ENCODE measurements at places on chromosomes 1 and 21. TPM values are rescaled to one million over a fixed set of nuclear protein-coding genes. Genes with fewer than 3 reads are reported as not detected.

The HMCN1 gene
- total RNA-seq, result 8.9 TPM

DNA sequence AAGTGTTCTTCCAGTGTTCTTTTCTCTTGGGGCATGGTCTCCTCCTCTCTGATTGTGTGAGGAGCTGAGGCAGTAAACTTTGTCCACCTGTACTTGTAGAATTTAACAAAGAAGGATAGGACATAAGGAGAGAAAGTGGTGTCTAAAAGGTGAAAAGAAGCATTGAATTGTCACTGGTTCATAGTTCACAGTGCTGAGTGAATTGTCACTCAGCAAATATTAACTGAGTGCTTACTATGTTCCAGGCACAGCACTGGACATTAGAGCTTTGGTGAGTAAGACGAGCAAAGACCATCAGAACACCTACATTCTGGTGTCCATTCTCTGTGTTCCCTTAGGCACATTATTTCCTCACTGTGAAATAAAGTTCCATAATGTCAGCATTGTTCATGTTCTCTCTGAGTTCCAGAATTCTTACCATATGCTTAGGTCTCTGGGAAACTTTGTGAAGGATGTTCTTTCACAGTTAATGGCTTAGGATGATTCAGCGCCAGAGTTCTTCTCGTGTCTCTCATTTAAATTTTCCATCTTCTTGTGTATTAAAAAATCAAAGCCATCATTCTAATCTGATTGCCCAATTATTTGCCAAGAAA, 156.8 kb upstream of the HOOK1 start:
- DNase-seq, result no peak

The KRTAP21-2 gene
- not detected for total RNA-seq

The COL24A1 gene
- total RNA-seq, result 0.74 TPM

- DNase-seq, result no peak
Measured at GRCh38 chr1:159830722-159831121, 4.0 kb downstream of the SLAMF8 start.

The HCRTR1 gene
- 0.44 TPM for total RNA-seq

The IL22RA1 gene
- total RNA-seq, result 0.14 TPM

- DNase-seq, result no peak
Measured at GRCh38 chr1:193270996-193271395, 84.6 kb upstream of the B3GALT2 start.

The MPZ gene
- 3.5 TPM for total RNA-seq

GRCh38 chr1:241375886-241376285, 18.9 kb upstream of the RGS7 start:
- DNase-seq, result no peak

DNA sequence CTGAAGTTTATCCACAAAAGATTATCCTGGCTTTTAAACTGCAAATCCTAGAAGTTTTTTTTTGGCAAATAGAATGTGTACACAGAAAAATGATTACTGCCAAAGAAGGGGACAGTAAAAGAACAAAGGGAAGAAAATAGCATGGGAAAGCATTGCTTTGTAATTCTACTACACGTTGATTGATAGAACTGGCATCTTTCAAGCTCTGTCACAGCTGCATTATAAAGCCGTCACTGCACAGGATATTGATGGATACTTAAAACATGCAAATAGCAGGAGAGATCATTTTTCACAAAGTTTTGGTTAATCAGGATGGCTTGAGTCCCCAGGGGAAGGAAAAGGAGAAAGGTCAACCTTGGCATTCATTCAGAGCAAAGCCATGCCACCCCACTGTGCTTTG, 183.7 kb upstream of the RRP15 start:
- DNase-seq, result no peak

- DNase-seq, result no peak
Measured at GRCh38 chr1:192826791-192827546, 18.1 kb downstream of the RGS2 start.

DNA sequence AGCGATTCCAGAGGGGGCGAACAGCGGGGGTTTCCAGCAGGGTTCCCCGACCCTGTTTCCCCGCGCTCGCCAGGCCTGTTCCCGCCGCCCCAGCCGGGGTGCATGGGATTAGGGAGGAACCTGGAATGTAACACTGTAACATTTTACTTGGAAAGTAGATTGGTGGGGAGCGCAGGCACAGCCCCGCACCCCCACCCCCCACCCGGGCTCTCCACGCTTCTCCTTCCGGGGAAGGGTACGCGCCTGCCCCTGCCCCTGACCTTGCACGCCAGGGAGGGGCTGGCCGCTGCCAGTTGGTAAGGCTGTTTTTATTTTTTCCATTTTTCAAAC, 427 bp downstream of the FAM3B start:
- no peak for DNase-seq

DNA sequence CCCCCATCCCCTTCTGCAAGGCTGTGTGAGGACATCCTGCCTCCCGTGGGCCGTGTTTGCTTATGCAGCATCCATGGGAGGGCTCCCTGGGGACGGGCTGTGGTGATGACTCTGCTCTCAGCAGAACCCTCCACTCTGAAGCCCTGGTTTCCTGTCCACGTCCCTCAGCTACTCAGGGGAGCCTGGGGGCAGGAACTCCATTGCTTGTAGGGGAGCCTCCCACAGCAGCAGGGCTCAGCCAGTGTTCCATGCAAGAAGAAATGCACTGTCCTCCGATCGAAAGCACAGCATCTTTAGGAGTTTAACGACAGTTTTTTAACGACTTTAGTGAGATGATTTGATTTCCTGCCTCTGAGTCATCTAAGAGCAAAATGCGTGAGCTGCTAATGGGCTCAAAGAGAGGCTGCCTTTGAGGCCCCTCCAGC, 8.3 kb upstream of the KCNAB2 start:
- no peak for DNase-seq

The SLC6A17 gene
- not detected for total RNA-seq

The ELOA gene
- total RNA-seq, result 29.1 TPM

The TFF3 gene
- total RNA-seq, result 2.9 TPM

- DNase-seq, result peak; percentile 47
Measured at GRCh38 chr1:155184835-155185782, 11.5 kb downstream of the TRIM46 start.

The VSIG8 gene
- not detected for total RNA-seq

DNA sequence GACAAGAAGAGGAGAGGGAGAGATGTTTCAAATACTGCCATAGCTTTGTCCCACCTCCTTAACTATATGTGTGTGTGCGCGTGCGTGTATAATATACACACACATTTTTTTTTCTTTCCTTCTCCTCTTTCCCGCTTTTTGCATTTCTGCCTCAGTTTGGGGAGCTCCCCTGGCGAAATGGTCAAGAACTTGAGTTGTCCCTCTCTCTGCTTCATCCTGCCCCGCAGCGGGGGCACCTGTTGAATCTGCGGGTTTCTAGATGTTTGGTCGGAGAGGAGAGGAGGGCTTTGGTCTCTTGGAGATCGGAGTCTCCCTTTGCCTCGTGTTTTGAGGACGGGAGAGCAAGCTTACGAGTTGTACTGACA, 504 bp downstream of the SCCPDH start:
- DNase-seq, result no peak
